ENCODE measurements at places on chromosomes 2 and 18.

- no peak for DNase-seq
These were observed 555.0 kb upstream of the TMEFF2 start for GRCh38 chr2:192749611-192750200.

DNA sequence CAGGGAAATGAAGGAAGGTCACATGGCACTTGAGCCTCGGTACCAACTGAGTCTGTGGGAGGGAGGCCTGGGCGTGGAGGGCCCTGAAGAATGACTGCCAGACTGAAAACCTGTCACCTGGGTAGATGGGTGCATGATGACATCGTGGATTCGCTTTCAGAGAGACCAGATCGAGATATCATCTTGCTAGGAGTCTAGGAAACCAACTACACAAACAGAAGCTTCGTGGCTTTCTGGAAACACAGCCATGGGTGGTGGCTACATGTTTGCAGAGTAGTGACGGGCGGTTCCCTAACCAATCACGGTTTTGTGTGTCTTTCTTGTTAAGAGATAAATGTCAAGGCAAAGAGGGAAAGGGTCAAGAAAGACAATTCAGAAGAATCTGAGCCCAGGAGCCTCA lies 155.0 kb downstream of the EIPR1 start:
- DNase-seq, result no peak

DNA sequence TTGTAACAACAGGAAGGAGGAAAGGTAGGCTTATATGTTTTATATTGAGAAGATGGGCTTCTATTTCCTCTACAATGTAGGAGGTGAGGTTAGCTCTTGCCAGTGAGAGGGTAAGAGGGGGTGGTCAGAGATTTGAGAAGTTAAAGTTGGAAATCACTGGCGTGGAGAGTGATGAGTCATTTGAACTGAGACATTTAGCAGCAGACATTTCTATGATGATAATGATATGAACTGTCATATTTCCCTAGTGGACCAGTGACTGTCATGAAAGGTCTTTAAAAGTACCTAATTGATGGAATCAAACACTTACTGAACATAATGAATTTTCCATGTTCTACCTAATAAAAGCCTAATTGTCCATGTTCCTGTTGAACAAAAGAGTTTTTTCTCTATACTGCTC lies 126.1 kb downstream of the FAM161A start:
- peak; percentile 44 for DNase-seq

- peak; percentile 51 for DNase-seq
These were observed 1.5 kb downstream of the MTHFD2 start for GRCh38 chr2:74199871-74200305.

GRCh38 chr2:196108604-196109003 lies 40.0 kb upstream of the DNAH7 start:
- no peak for DNase-seq

DNA sequence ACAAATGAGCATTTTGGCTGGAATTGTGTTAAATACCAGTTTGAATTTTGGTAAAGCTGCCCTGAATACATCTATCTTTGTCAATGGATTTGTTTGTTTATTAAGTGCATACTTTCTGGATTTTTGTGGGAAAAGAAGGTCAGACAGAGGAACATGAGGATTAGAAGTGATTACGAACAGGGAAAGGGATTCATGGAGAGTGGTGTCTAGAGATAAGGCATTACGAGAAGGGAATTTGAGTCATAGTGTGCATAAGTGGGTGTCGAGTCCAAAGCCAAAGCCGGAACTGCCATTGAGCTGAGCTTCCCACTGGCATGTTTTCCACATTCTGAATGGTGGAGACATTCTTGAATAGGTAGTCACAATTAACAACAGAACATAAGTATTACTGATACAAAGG lies 68.9 kb upstream of the EFEMP1 start:
- peak; percentile 100 for DNase-seq

DNA sequence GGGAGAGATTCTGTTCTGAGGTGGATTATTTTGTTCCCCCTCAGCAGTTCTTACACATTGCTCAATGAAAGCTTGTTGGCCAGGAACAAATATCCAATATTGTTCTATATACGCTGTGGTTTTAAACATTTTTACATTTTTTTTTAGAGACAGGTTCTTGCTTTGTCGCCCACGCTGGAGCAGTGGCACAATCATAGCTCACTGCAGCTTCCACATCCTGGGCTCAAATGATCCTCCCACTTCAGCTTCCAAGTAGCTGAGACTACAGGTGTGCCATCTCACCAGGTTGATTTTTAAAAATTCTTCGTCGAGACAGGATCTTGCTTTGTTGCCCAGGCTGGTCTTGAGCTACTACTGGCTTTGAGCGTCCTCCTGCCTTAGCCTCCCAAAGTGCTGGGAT lies 58.9 kb upstream of the KIF5C start:
- DNase-seq, result no peak

- DNase-seq, result no peak
These were observed 9.5 kb upstream of the CNNM3 start for GRCh38 chr2:96806468-96807126.

- DNase-seq, result no peak
These were observed 9.1 kb downstream of the KLF7 start for GRCh38 chr2:207156451-207157161.

GRCh38 chr2:238407566-238407965 lies 19.2 kb upstream of the ASB1 start:
- DNase-seq, result no peak

DNA sequence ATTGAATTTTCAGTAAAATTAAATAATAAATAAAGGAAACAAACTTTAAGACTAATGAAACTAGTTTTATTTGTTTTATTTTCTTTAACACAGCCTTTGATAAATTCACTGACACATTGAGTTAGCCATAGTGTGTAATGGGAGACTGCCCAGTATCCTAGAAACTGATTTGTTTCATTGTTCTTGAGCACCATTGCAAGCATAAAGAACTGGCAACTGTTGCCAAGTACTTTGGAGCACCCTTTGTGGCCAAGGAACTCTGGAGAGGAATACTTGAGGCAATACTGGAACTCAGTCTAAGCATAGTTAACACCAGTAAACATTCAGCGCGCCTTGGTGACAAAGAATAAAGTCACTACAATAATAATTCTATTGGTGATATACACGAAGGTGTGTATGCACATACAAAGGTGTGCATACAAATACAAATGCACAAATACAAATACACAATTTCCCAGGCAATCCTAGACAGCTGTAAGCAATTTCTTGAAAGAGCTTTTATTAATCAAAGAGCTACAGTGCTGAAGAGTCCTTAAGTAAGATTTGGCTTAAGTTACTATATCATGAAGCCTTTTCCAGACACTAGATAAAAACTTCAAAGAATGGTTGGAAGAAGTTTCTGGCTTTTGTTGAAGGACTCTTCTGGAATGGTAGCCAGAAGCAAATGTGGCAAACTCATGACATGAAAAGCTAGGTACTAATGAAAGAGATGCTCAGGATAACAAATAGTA lies 1371.2 kb downstream of the LRP1B start:
- no peak for DNase-seq

GRCh38 chr2:128818704-128819491 lies 500.2 kb upstream of the HS6ST1 start:
- no peak for DNase-seq

- DNase-seq, result no peak
These were observed 102.3 kb downstream of the NCK2 start for GRCh38 chr2:105847056-105847455.

DNA sequence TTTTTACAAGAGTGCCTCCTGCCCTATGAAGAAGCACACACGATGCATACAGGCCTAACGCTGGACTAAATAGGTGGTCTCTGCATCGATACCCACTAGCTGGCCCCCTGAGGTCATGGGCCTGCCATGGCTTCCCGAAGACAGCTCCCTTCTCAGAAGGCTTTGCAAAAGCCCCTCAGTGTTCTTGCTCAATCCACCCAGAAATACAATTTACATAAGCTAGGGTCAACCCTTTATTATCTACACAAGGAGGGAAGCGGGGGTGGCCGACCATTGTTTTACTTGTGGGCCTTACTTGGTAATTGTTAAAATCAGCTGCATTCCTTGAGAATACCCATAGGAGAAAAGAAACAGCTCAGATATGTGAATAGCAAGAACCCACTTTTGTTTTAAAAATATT lies 28.5 kb downstream of the UXS1 start:
- no peak for DNase-seq

DNA sequence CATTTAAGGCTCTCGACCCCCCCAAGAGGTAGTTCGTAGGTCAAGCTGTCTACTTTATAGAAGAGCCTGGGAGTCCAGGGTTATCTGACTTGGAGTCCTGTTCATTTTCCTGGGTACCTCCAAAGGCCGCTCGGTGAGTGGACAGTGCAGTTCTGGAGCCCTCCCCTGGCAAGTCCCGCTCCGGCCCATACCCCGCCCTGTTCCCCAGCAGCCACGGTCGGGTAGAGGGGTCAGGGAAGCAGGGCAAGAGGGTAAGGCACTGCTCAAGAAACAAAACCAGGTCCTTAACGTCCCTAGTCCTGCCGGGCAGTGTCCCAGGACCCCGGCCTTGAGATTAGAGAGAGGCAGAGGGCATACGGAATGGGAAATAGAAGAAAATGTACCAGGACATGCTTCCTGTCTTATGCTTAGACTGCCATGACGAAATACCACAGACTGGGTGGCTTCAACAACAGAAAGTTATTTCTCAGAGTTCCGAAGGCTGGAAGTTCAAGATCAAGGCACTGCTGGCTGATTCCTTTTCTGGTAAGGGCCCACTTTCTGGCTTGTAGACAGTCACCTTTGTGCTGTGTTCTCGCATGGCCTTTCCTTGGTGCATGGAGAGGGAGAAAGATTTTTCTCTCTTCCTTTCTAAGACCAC lies 5.4 kb upstream of the HPCAL1 start:
- peak; percentile 13 for DNase-seq

- DNase-seq, result no peak
These were observed 52.2 kb downstream of the NCOA1 start for GRCh38 chr2:24543252-24543651.

GRCh38 chr2:162256591-162256991 lies 13.3 kb upstream of the FAP start:
- no peak for DNase-seq

DNA sequence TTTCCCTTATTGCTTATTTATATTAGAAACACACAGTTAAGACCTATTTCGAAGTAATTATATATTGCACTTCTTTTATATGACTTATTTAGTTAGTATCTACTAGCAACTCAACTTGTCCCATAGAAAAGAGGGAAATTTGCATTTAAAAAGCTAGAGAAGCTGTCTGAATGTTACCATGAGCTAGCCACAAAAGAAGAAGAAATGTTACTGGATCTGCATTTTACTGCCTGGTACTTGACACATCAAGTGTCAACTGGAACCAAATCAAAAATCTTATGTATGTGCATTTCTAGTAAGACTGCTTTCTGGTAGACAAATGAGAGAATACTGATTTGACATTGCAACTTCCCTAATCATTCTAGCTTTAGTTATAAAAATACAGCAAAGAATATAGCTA lies 424.6 kb upstream of the VRK2 start:
- no peak for DNase-seq

DNA sequence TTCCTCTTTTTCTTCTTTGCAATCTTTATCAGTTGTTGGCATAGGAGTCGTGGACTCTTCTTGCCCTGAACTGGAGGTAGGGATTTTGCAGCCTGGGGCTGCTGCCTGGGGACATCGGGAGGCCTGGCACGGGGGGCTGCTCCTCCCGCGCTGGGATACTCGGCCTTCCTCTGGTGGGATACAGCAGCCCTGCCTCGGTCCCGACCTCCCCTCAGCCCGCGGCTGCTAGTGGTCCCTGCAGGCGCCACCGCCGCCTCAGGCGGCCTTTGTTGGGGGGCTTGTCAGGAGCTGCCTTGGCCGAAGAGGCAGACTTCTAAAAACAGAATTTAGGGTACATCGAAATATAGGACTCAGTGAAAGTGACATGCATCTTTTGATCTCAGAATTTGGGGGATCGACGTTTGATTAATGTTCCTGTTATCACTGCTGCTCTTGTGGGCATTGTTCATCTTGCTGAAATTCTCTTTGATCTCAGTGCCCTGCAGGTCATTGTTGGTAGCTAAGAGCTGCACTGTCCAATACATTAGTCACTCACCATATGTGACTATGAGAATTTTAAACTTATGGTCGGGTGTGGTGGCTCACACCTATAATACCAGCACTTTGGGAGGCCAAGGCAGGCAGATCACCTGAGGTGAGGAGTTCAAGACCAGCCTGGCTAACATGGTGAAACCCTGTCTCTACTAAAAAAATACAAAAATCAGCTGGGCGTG lies 16.3 kb downstream of the POLR2D start:
- no peak for DNase-seq

DNA sequence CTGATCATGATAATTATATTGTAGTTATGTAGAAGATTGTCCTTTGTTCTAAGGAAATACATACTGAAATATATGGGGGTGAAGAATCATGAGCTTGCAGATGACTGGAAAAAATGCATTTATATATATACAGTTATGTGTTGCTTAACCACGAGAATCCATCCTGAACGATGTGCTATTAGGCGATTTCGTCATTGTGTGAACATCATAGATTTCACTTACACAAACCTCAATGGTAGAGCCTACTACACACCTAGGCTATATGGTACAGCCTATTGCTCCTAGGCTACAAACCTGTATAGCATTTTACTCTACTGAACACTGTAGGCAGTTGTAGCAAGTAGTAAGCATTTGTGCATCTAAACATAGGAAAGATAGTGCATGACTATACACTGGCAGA lies 2.6 kb upstream of the ACAA2 start:
- DNase-seq, result no peak

DNA sequence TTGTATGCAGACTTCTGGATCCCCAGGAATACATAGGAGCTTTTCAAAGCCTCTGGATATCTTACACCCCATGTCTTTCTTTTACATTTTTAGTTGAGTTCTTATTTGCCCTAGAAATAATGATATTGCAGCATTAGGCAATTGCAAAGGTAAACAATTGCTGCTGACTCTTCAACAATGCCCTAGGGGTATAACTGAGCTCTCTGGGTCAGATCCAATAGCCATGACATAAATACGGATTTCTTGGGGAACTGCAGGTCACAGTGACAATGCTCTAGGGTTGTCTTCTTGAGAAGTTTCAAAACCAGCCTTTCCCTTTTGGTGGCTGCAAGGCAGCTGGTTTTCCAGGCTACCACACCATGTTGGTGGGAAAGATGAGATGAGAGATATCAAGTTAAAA lies 16.5 kb upstream of the OR6B3 start:
- DNase-seq, result no peak

DNA sequence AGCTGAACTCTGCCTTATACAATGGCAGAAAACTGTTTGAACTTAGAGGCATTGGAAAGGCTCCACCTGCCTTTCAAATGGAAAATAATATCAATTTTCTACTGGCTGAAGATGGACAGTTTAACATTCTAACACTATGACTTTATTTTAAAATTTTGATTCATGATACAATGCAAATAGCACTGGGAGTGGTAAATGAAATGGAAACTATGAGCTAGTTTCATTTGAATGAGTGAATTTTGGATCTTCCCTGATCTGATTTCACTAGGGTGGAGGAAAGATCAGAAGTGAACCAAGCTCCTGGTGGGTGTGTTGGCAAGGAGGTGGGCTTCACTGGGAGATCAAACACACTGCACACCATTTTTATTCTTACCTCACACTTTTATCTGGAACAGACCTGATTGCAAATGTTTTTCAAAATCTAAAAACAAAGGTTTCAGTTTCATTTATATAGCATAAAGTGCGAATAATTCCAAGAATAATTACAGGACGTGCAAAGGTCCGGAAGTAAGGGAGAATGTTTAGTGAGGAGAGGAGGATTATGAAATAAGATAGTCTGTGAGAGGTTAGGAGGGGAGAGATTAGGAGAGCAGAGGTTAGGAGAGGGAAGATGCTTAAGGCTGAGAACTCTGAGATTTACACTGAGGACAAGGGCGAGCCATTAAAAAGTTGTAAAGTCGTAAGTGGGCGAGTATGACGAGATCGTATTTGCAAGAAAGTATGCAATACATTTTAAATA lies 18.6 kb upstream of the MBP start:
- no peak for DNase-seq

Measured in amniotic epithelial cell (primary cell).